ENCODE measurements at places on chromosomes 2 and 18.

DNA sequence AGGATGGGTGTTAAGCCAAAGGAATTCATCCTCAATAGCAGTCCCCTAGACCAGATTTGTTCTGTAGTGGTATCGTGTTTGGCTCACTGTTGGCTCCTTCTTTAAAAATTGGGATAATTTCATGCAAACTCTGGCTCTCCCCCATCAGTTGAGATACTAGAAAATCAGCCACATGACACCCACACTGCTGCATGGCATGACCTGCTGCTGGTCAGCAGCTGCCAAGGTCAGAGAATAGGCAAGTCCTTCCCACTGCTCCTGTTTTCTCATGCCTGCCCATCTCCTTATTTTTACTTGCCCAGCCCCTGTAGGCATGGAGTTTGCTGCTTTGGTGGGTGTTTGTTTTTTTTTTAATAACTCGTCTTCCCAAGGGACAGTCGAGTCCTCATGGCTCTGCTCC is 1.0 kb upstream of the SNRNP200 start:
- no peak for DNase-seq

- no peak for DNase-seq
Measured at GRCh38 chr2:34950797-34951196, 1351.7 kb upstream of the FAM98A start.

DNA sequence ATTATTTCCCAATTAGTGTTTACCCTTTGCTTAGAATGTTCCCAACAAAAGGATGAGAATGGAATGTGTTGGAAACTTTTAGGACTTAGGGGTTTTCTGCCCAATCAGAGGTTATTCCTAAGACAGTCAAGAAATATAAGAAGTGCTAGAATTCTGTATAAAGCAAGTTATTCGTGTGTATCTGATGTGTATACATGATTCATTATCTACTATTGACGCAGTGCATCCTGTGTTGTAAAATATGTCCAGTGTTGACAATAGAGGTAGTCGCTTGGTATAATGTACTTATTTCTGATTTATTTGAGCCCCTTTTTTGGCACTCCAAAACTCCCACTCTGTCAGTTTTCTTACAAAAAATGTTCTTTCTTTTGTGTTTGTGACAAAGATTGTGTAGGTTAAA is 881 bp downstream of the PIKFYVE start:
- no peak for DNase-seq

GRCh38 chr2:45172760-45173392 is 163.6 kb upstream of the SIX2 start:
- DNase-seq = no peak

DNA sequence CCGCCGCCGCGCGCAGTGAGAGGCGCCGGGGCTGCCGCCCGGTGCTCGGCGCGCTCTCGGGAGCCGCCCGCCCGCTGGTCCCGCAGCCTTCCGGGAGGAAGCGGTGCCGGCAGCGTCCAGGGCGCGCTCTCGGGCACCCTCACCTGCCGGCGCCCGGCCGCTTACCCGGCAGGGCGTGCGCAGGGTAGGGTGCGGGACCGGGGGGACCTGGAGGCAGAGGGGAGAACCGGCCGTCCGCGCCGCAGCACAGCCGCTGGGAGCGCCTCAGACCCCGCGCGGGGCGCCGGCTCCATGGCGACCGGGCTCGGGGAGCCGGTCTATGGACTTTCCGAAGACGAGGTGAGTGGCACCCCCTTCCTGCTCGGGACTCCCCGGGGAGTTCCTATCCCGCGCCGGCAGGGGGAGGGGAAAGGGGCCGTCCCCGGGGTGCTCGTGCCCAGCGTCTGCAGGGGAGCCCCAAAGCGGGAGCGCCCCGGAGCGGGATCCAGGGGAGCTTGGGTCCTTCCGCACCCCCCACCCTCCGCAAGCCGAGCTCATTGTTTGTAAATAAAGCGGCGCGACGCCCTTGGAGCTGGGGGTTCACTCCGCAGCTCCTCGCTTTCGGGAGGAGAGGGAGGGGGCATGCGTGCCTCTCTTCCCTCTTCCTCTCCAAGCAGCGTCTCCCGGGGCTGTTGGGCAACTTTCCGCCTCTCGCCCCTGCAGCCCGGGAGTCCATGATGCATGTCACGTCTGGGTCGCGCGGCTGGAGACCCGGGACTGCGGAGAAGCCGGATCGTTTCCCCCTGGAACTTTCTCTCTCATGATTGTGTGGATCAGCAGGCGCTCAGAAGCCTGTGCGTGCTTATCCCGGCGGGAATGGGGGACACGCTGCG is 580 bp downstream of the NEDD4L start:
- DNase-seq = peak; percentile 65

GRCh38 chr2:26591619-26592505 is 49.3 kb downstream of the CIB4 start:
- no peak for DNase-seq

DNA sequence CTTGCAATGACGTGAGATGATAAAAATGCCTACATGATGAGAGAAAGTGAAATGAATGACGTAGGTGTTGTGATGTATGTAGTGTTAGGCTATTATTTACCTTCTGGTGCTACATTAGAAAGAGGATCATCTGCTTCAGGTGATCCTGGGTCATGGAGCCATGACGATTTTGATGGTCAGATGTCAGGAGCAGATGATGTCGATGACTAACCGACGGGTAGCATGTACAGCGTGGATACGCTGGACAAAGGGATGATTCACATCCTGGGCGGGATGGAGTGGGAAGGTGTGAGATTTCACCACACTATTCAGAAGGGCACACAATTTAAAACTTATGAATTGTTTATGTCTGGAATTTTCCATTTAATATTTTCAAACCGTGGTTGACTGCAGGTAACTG is 43.5 kb upstream of the ACVR1C start:
- no peak for DNase-seq
